Activated effector memory CD4-positive, alpha-beta T cell treated with anti-CD3 and anti-CD28 coated beads, Interleukin-2, amount 50 U/mL, for 16 hours (primary cell): ENCODE measurements at places on chromosomes 1 and 21.
A peak's percentile ranks its signal among the peaks of the same experiment; 100 is the strongest.

GRCh38 chr1:182783068-182783467 is 6.5 kb upstream of the NPL start:
- DNase-seq: no peak

- DNase-seq: peak; percentile 59
Measured at GRCh38 chr21:45076245-45076711, 1.9 kb downstream of the ADARB1 start.

- no peak for DNase-seq
Measured at GRCh38 chr1:111909030-111909429, 80.4 kb downstream of the KCND3 start.

DNA sequence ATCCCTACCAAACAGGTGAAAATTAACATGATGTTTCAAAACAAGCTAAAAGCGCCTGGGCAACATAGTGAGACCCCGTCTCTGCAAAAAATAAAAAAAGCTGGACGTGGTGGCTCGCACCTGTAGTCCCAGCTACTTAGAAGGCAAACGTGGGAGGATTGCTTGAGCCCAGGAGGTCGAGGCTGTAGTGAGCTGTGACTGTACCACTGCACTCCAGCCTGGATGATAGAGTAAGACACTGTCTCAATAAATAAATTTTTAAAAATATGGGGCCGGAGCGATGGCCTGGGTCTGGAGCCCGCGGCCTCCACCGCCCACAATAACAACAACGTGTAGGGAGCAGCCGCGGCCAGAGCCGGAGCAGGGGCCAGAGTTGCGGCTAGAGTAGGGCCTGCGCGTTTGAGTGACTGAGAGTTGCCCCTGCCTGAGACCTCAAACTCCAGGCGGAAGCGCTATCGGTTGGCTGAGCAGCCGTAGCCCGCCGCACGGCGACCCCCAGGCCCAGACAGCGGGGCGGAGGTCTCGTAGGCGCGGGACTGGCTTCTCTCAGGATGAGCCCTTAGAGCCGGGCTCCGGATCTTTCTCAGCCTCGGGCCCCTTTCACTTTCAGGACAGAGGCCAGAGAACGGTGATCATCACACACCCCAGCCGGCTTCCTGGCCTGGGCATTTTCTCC is 41.4 kb downstream of the ZMYM1 start:
- DNase-seq: peak; percentile 63

- DNase-seq: no peak
Measured at GRCh38 chr1:39900662-39901463, 854 bp downstream of the MYCL start.

DNA sequence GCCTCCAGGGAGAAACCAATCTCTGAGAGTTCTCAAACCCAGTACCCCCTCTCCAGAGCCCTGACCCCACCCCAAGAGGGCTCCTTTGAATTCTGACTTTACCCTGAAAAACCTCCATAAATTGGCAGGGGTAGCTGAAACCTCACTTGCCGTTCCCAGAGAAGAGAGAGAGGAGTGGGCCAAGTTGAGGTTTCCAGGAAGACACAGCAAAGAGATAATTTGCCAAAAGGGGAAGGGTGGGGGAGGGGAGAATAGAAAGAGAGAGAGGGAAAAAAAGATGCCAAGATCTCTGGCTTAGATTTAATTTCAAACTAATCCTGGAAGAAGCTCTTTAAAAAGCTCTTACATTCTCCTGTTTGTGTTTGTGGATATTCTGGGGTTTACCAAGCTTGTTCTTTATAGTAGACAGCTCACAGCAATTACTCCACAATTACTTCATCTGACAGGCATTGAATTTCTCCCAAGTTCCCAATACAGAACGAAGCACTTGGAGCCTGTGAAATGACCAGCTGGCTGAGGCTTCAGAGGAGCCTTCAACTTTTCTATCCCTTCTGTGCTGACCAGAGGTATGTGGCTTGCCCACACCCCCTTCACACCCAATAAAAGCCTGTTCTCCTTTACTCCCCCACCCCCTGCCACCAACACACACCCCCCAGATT is 1.1 kb upstream of the GRHL3 start:
- DNase-seq: no peak

- DNase-seq: no peak
Measured at GRCh38 chr1:98101364-98101763, 180.5 kb upstream of the DPYD start.

DNA sequence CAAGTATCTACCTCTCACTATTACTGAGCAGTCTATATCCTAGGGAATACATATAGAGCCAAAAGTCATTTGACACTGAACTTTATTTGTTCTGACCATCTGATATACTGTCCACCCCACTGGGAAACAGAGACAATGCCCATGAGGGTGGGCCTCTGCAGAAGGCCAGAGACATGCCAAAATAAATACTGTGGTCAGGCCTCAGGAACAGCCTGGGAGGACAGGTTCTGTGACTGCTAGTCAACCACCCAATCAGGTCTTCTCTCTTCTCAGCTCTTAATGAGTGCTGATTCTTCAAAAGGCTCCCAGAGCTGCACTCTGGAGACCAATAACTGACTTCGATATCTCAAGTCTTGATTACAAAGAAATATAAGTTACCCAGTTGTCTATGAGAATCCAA is 5.5 kb upstream of the ANKRD35 start:
- no peak for DNase-seq

DNA sequence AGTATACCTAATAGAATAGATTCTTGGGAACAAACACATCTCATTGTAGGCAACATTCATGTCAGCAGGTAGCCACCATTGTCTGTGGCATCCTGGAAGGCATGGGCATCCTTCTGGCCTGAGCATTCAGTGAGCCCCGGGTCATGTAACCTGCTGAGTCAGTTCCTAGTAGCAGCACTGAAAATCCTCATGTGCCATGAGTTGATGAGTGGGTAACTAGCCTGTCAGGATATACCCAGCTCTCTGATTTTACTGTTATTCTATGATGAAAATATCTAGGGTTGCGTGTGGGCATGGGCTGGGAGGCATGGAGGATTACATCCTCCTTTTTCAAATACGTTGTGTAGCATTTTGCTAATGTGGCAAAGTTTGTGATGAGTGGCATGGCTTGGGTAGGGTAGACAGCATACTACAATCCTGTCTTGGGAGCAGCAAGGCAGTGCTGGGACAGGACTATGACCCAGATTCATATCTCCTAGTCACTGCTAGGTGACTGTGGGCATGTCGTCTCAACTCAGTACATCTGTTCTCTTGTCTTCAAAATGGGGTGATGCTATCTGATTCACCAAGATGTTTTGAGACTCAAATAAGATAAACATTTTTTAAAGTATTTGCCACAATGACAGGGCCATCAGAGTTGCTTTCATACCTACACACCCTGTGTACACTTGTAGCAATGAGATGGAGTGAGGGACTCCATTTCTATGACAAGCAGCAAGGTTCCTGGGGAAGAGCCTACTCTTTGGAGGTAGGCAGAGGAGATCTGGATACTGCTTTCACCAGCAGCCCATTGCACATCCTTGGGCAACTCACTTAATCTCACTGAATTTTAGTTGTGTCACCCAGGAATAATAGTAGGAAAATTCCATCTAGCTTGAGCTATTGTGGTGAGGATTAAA is 62.5 kb downstream of the CD58 start:
- no peak for DNase-seq

- no peak for DNase-seq
Measured at GRCh38 chr1:40042341-40042740, 1.8 kb downstream of the CAP1 start.

DNA sequence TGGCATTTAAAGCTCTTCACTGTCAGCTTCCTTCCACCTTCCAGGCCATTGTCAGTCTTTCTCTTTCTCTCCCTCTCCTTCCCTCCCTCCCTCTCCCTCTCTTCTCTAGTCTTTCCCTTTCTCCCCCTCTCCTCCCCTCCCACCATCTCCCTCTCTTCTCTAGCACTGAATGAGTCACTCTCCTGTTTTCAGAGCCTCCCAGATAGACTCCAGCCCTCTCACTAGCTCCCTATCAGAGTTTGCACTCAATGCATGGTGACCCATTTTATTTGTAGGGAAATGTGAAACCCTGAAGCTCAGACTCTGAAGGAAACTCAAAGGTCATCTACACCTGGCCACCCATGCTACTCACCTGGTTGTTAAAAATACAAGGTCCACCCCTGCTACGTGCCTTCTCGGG is 4.4 kb upstream of the MATN1 start:
- no peak for DNase-seq

DNA sequence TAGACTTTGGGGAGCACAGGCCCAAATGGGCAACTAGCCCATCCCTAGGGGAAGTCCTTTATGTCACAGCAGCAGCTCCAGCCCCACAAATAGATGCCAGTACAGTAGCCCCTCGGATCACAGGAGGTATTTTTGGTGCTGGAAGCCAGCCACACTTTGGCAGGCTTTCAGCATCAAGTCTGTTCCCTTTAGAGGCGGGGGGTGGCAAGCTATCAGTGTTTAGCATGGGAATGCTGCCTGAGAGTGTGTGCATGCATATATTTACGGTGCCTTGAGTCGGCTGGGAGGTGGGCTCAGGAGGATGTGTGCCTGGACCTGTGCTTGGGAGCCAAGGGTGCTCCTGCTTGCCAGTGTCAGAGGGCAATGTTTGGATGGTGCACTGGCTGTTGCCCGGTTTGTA is 3.5 kb upstream of the PLXNA2 start:
- DNase-seq: no peak

DNA sequence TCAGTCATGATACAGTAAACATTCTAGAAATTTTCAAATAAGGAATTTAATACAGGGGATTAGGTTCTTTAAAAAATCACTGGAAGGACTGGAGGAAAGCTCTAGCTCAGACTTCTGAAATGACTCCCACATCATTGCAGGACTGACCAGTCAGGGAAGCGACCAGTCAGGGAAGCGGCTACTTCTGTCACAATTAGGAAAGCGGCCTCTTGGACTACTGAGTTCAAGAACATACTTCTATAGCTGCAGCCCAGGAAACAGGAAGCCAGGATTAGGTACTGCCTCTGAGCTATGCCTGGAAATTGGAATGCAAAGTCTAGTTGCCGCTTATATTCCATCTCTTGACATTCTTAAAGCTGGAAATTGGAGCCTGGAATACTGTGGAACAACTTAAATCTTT is 45.5 kb downstream of the USP25 start:
- DNase-seq: no peak

- DNase-seq: no peak
Measured at GRCh38 chr1:117003223-117003875, 1.8 kb downstream of the CD101 start.

DNA sequence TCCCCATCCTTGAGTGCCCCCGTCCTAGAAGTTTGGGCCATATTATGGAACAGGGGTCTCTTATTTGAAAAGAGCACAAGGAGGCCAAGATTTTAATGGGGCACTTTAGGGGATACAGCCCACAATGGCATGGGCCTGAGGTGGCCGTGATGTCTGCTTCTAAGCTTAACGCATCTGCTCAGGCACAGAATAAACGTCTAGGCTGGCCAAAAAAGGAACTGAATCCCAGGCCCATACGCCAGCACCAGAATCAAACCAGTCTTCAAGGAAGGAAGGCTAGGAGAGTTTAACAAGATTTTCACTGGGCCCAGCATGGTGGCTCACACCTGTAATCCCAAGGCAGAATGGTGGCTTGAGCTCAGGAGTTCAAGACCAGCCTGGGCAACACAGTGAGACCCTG is 9.2 kb upstream of the SARS1 start:
- no peak for DNase-seq

GRCh38 chr1:39576016-39576657 is 453 bp downstream of the PABPC4 start:
- DNase-seq: peak; percentile 75

- DNase-seq: no peak
Measured at GRCh38 chr1:59178339-59179187, 118.3 kb upstream of the FGGY start.

- DNase-seq: no peak
Measured at GRCh38 chr1:78570539-78570938, 49.7 kb upstream of the IFI44L start.
